ENCODE measurements at places on chromosomes 12 and 14.

DNA sequence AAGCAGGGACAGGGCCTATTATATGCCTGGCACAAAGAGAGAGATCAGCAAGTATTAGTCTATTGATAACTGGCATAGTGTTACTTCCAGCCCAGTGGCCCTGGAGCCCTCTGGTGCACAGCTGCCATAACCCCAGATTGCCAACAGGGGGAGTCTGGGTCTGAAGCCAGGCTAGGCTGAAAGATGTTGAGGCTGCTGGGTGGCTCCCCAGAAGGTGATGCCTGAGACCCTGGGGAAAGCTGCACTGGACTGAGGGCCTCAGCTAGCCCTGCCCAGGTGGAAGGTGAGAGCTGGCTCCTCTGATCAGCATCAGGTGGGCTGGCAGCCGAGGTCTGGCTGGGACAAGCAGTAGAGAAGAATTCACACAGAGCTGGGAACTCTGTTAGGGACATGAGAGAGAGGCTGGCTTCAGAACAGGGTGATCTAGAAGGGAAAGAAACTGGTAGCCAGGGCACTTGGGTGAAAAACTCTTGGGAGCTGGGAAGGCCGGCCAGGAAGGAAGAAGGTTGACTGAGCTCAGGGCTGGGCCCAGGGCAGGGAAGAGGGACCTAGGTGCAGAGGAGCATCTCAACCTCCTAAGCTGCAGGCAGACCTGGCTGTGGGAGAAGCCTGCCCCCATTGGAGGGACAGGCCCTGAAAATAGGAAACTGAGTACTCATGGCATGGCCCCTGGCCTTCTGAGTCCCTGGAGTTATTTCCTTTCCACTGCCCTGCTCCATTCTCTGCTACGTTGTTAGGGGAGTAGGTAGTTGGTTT lies 3.9 kb downstream of the GZMH start:
- DNase-seq: no peak

- no peak for DNase-seq
Observed at GRCh38 chr14:101256266-101256665, 305.0 kb upstream of the DIO3 start.

DNA sequence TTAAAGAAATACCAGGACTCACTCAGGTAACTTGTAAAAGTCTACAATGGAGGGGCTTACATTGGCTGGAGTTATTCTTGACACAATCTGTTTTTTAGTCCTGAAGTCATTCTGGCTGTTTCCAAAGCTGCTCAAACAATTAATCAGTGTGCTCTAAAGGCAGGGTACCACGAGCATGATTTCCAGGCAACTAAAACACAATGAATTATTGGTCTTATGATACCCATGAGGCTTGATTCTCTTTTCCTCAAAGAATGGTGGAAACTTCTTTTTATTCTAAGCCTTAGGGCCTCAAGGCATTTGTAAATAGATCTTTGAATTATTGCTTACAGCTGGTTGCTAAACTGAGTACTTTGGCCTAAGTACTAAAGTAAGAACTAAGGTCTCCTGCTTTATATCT lies 199.8 kb upstream of the PDZRN4 start:
- no peak for DNase-seq

GRCh38 chr12:101925361-101925760 lies 48.0 kb downstream of the DRAM1 start:
- no peak for DNase-seq

DNA sequence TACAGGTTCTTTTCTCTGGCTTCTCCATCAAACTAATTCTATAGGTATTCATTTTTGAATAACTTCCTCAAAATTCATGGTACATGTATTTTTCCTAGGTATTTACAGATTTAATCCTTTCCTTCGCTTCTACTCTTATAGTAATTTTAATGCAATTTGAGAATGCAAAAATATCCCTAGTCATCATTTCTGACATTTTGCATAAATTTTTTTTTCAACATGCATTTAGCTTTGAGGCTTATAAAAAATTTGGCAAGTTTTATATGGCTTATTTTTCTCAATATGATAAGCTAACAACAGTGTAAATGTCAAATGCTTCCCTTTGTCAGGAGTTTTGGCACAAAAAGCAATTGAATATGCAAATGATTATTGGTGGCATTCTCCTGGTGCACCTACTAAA lies 872.6 kb downstream of the FLRT2 start:
- DNase-seq: no peak

GRCh38 chr12:89225808-89226411 lies 126.4 kb downstream of the DUSP6 start:
- no peak for DNase-seq

DNA sequence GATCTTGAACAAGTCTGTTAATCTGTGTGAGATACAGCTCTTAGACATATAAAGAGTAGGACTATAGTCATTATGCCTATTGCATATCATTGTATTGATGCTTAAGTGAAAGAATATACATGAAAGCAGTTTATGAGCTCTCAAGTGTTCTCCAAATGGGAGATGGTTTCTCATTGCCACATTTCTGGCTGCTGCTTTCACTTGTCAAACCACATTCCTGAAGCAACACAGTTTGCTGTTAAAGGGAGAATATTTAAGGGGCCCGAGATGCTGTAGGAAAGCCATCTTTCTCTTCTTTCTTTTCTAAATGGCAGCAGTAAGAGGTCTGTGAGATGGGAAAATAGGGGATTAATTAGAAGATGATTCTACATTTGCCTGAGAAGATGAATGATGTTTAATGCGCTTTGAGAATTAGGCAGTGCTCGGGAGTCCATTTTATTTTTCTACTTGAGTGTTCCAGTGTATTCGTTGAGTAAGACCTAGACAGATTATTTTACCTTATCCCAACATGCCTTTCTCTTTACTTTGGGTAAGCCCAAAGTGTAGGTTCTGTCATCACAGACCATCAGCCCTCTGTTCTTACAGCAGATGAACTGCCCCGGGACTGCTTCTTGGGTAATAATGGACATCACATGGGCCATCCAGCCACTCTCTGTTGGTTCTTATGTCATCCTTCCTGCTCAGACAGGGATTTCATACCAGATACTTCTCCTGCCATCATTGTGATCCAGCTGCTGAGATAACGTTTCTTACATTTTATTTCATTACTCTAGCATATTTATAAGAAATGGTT lies 35.6 kb downstream of the ANO4 start:
- no peak for DNase-seq

DNA sequence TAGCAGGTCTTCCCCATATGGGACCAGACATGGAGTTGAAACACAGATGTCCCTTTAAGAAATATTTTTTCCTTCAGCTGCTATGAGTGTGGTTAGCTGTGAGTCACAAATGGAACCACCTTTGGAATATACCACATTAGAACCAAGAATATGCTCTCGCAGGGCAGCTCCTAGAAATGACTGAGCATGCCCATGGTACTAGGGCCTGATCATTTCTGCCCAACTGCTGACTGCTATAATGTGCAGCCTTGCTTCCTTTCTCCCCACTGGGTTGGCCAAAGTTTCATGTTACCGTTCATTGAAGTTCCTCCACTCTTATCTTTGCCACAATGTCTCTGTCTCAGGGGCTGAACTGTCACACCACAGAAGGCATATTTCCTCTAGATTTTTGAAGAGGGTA lies 1074.6 kb downstream of the FLRT2 start:
- DNase-seq: no peak

DNA sequence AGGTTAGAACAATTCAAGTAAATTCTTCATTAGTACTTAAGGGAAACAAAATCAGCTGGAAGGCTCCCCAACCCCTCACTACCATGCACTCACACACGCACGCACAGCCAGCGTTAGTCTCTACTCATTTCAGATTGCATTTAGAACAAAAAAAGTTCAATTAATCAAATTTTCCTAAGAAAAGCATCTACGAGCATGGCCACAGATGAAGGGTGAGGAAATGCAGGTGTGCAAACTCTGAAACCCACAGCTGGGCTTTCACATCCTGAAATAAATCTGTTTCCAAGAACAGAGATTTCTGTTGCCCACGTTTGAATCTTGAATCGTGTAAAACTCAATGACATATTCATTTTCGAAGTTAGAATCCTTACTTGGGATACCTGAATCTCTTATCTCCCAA lies 62.6 kb downstream of the SEL1L start:
- no peak for DNase-seq

- no peak for DNase-seq
Observed at GRCh38 chr12:569091-569676, 94.1 kb downstream of the NINJ2 start.

DNA sequence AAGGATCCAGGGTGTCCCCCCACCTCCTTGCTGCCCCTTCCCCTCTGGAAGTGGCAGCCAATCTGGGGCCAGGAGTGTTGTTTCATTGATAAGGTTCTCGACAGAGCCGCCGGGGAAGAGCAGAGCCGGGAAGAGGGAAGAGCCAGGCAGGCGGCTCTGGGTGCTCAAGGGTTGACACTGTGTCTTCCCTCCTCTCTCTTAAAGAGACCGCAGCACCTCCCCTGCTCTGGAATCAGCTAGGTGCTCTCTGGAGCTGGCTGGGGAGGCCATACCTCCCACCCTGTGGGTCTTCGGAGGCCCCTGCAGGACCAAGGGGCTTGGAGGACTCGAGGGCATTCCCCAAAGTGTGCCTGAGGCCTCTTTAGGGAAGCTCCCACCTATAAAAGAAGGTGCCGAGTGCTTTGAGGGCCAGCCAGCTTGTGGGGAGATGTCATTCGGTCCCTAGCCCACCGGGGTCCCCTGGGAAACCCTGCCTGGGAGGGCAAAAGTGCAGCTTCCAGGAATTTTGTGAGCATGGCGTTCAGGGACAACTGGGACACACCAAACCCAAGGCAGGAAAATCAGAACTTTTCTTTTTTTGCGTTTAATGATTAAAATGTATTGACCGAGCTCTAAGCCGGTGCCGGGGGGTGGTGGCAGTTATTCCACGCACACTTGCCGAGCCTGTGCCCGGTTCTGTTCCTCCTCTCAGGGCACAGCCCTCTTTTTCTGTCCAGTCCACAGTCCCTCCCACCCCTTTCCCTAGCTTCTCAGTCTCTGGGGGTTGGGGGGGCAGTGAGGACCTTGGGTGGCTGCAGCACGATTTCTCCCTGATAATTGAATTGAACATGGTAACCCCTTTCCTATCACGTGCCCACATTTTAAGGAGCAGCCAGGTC lies 3.0 kb downstream of the SETD1B start:
- DNase-seq: no peak

GRCh38 chr12:24025153-24025798 lies 75.8 kb upstream of the SOX5 start:
- no peak for DNase-seq

DNA sequence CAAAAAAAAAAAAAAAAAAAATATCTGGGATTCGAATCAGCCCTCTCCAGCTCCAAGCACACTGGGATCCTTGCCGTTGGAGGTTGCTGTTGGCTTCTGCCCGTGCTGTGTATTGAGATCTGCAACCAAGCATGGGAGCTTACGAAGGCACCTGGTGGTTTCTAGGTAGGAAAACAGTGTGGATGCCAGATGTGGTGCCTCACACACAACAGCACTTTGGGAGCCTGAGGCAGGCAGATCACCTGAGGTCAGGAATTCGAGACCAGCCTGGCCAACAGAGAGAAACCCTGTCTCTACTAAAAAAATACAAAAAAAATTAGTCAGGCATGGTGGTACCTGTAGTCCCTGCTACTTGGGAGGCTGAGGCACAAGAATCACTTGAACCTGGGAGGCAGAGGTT lies 47.4 kb downstream of the ATF7 start:
- DNase-seq: no peak

DNA sequence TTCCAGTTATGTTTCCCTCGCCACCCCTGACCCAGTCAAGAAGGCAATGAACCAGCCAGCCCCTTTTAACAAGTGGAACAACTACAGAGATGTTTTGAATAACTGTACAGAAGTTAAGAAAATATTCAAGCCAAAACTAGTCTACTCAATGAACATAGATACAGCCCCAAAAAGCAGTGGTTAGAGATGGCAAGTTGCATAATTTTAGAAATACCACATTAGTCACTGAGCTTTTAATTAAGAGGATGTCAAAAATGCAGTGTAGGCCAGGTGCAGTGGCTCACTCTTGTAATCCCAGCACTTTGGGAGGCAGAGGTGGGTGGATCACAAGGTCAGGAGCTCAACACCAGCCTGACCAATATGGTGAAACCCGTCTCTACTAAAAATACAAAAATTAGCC lies 27.2 kb downstream of the PROX2 start:
- no peak for DNase-seq

DNA sequence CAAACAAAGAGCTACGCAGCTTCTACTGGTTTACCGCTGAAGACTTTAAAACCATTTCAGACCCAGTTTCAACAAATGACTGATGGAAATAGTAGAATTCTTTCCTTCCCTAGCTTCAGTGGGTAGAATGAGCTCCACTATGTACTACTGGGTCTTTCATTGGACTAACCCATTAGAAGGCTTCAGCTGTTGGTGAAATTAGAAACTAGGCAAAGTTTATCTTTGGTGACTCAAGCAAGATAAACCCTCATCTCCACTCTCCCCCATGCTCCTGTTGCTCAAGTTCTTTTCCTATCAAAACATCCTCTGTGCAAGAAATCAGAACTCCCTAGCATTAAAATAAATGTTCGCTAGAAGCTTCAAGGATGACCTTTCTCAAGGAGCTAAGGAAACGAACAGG lies 159.2 kb downstream of the PAWR start:
- no peak for DNase-seq

DNA sequence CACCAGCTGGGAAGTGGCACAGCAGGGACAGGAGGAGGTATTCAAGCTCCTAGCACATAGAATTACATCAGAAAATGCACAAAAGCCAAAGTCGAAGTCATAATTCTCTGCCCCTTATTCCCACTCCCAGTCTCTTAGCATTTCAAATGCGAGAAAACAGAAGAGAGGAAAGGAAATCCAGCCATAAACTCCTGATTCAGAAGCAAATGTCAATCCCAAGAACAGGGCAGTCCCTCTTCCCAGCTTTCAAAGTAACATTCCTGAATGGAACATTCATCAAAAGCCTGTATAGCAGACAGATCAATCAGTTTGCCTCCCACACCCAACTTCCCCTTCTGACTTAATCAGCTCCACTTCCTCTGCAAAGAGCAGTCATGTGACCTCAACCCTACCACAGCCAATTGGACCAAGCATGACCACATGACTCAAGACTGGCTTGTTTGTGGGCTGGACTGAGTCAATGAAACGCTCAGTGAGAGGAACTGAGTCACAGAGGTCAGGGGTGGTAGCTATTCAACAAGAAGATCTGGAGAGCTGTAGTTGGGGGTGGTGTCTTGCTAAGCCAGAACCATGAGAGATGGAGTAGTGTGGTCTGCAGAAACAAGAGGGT lies 41.4 kb upstream of the TUNAR start:
- no peak for DNase-seq

- no peak for DNase-seq
Observed at GRCh38 chr14:56118611-56119181, 485 bp downstream of the PELI2 start.

DNA sequence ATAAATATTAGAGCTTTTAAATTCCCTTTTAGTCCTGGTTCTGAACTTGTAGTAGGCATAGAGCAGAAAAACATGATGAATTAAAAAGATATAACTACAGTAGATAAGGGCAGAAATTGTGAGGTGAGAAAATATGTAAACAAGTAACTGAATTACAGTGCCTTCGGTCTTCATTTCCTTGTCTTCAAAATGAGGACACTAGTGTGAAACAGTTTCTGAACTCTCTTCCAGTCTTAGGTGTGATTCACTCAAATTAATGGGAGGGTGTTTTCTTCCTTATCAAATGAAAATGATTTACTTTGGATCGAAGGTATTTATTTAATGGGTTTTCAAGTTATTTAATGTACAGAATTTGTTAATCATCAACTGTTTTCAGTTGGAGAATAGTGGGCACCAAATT lies 1.5 kb downstream of the FGD4 start:
- DNase-seq: no peak
